ENCODE measurements at places on chromosomes 4 and X.

- no peak for DNase-seq
Measured at GRCh38 chr4:155854582-155855226, 11.4 kb downstream of the ASIC5 start.

- peak; percentile 90 for DNase-seq
Measured at GRCh38 chrX:86002076-86002896, 45.1 kb downstream of the CHM start.

- no peak for DNase-seq
Measured at GRCh38 chr4:161564230-161564834, 599.5 kb downstream of the FSTL5 start.

- DNase-seq = no peak
Measured at GRCh38 chr4:190018201-190018920, 8.7 kb downstream of the FRG2 start.

DNA sequence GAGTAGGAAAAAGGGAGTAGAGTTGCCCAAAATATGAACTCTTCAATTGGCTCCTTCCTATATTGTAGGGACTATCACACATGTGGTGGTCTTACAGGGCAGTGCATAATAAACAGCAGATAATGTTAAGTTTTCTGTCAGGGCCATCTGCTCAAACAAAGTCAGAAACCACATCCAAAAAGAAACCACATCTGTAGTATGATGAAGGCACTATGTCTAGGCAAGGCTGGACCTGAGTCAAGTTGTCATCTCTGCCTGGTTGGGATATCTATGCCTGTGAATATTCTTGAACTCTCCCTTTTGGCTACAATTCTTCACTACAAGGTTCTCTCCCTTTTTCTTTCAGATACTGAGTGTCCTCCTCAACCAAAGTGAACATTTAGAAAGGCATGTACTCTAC lies 109.4 kb upstream of the C1GALT1C1 start:
- DNase-seq = no peak

- peak; percentile 21 for DNase-seq
Measured at GRCh38 chrX:75603833-75604232, 81.0 kb upstream of the ZDHHC15 start.

DNA sequence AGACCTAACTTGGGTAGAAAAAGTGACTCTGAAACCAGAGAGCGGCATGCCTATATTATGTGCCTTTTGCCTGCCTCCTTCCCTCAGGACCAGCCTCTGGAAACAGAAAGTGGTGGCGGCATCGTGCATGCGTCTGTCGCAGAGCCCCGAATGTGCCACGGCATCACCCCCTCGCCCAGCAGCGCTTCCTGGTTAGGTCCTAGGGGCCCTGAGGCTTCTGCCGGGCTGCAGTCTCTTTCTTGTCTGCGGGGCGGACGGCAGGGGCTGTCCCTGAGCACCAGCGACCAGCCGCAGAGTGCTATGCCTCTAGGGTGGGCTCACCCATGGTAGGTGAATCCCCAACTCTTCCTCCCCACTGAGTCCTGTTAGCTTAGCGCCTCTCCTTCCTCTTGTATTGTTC lies 68.7 kb downstream of the VSIG4 start:
- no peak for DNase-seq

DNA sequence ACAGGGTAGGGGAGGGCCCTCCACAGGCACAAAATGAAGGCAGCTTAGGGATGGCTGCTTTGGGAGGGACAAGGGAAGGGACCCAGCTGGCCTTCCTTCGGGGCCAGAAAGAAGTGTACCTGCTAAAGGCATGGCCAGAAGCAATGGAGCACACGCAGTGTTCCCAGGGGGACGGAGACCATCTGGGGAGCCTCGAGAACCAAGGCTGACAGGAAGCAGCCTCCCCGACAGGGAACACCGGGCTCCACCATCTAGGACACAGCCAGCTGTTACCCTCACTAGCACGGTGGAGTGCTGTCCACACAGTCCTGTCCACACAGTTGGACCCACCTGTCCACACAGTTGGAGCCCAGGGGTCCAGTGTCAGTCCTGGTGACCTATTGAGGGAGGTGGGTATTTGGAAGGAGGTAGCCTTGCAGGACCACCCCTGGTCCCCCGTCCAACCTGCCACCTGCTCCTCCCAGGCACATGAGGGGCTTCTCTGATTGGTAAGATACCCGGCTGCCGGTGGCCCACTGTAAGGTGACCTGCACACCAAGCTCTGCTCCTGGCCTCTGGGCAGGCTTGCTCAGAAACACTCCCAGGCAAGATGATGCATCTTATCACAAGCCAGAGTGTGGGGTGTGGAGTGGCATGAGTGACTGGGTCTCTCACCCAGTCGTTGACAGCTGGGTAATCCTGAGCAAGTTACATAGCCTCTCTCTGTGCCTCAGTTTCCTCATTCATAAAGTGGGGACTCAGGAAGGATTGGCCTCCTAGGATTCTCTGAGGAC lies 20.5 kb upstream of the AFAP1 start:
- no peak for DNase-seq

GRCh38 chr4:3311489-3312171 lies 18.8 kb downstream of the RGS12 start:
- DNase-seq = no peak

DNA sequence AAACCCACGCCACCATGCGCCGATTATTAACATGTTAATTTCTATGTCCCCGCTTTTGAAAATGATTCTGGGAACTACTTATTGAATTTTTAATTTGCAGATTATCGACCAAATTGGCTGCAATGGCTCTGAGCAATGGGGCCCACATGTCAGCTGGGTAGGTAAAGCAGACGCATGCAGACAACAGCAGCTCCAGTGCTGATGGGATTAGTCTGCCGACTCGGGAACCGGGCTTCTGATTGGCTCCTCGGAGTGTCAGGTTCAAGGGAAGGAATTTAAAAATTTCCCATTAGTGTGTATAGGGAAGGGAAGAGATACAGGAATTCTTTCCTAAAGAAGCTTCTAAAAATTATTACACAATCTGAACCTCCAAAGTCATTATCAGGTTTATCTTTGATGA lies 77.4 kb upstream of the PPARGC1A start:
- no peak for DNase-seq

Measured in mesendoderm (in vitro differentiated cells).